ENCODE measurements at places on chromosomes 16 and 17.

GRCh38 chr16:84156342-84156784 lies 11.3 kb downstream of the DNAAF1 start:
- peak; percentile 34 for DNase-seq

- DNase-seq, result no peak
These were observed 940.4 kb downstream of the KCNJ2 start for GRCh38 chr17:71109697-71110096.

- DNase-seq, result no peak
These were observed 10.8 kb upstream of the RIPOR1 start for GRCh38 chr16:67517661-67518423.

GRCh38 chr16:24611310-24611709 lies 71.9 kb downstream of the RBBP6 start:
- DNase-seq, result no peak

DNA sequence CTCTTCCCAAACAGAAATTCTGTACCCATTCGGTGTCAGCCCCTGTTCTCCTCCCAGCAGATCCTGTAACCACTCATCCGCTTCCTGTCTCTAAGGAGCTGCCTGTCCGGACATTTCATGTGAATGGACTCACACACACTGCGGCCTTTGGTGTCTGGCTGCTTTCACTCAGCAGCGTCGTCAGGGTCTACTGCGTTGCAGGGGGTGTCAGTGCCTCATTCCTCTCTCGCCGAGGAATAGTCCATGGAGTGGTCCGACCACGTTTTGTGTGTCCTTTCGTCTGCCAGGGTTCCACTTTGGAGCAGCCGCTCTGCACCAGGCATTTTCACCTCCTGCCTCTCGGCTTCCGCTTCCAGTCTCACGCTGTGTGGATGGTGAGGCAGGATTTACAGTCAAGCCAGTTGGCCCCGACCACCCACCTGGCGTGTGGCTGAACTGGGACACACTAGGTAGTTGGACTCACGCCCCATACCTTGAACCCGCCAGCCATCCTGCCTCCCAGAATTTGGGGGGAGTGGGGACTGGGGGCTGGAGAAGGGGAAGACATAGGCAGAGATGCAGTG lies 188.2 kb upstream of the CIBAR2 start:
- DNase-seq, result no peak

DNA sequence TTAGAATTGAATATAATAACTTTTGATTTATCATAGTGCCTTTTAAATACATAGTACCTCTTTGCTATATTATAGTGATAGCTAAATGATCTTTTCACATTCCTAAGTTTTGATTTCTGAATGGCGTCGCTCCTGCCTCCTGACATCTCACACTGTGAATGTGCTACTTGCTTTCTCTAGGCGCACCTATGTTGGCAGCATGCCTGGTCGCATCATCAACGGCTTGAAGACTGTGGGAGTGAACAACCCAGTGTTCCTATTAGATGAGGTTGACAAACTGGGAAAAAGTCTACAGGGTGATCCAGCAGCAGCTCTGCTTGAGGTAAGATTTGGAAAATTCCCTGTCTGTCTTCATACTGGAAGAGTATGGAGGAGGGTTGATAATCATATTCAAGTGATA lies 29.8 kb upstream of the ABCC11 start:
- DNase-seq, result no peak

DNA sequence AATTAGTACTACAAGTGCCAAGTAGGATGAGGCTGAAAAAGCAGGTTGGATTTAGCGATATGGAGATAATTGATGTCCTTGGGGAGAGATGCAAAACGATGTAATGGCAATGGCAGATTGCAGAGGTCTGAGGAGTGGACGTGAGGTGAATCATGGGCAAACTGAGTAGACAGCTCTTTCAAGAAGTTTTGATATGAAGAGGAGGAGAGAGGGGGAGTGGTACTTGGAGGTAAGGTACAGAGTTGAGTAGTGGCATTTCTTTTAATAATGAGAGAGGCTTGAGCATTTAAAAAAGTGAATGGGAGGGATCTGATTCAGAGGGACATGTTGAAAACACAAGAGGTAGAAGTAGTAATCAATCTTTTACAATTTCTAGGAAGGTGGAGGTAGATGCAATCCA lies 17.7 kb upstream of the VPS4A start:
- no peak for DNase-seq

DNA sequence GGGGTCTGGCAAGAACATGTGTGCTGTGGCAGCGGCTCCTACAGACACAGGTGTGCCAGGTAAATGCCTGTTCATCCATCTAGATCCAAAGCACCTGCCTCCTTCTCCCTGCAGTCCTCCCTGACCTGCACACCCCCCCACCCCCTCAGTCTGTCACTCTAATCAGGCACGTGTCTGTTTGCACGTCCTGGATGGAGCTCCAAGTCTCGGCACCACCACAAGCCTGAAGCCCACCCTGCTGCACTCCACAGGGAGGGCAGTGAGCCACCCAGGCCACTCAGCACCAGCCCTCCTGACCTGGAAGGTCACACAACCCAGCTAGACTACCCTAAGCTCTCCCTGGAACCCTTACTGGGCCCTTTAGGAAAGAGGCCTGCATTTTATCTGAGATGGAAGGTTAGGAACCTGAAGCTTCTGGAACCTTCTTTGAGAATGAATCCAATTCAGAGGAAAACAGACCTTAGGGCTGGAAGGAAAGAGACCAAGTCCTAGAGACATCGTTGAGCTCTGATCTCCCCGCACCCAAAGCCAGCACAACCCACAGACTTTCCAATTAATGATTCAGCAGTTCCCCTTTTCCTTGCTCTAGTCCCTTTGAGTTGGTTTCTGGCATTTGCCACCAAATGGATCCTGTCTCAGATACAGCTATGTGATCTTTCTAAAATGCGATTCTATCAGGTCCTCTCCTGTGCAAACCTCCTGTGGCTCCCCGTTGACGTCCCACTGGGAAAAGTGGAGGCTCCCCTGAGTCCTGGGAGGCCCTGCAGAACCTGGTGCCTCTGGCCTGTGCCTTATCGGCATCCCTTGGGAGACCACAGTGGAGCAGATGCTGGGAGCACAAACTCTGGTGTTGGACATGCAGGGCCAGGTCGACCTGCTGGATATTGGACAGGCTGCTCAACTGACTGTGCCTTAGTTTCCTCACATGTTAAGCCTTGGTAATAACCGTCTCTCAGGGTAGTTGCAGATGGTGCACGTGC lies 67.9 kb downstream of the PRMT7 start:
- DNase-seq, result peak; percentile 53

DNA sequence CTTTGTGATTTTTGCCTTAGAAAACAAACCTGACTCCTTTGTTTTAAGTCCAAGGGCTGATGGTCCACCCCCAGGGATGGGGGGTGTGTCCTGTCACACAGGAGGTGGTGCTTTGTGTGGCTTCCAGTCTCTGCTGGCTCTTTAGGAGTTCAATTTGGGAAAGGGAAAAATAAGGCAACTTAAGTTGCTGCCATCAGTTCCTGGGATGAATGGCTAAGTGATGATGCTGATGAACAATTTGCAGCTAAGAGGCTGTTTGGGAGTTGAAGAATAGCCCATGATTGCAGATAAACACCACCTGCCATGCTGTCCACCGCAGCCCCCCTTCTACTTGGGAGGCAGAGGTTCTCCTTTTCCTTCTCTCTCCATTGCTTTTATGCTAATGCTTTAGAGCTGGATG lies 40.2 kb downstream of the ARL4D start:
- DNase-seq, result no peak

- DNase-seq, result peak; percentile 9
These were observed 6.5 kb upstream of the ATXN7L3 start for GRCh38 chr17:44205962-44206824.

- no peak for DNase-seq
These were observed 9.6 kb downstream of the ITGAD start for GRCh38 chr16:31402687-31403086.

DNA sequence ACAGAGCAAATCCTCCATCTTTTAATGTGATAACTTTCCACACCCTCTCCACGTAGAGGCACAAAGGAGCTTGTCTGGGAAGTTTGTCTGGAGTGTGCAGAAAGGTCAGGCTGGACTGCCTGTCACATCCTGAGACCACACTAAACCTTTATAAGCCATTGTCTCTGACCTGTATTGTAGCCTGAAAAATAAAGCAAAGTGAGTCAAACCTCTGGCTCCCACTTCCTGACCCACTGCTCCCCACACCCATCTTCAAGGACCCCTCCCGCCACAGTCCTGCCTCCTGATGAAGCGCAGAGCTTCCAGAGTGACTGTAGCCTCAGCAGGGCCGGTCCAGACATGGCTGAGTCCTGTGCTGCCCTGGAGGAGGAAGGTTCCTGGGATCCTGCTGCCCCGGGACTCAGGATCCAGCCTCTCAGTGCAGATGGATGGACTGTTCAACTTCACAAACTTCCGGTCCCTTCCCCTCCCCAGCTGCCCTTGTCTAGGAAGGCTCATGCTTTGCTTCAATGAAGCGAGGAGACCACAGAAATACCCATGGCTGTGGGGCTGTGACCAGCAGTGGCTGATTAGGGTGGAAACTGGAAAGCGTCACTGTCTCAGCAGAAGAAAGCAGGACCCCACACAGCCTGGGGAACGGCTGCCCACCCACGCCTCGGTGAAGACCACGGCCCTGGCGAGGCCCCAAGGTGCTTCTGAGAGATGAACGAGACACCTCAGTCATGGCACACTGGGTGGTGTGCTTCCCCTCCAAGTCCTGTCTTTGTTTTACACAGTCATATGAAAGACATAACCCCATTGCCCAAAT lies 30.9 kb upstream of the CLEC18B start:
- DNase-seq, result no peak

DNA sequence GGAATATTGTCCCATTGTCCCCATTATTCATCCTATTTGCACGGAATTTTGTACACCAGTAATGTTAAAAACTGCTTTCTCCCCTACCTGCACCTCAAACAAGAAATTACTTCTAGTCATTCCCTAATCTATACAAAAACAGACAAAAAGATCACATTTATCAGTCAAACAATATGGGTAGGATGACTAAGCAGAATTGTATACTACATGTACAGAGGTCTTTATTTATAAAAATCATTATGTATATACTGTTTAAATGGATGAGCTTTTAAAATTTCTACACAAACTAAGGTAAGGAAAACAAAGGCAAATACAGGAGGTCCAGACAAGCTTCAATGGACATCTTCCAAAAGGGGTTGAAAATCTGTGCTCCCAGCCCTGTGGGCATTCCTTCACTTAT lies 137.7 kb downstream of the CEP112 start:
- DNase-seq, result no peak

DNA sequence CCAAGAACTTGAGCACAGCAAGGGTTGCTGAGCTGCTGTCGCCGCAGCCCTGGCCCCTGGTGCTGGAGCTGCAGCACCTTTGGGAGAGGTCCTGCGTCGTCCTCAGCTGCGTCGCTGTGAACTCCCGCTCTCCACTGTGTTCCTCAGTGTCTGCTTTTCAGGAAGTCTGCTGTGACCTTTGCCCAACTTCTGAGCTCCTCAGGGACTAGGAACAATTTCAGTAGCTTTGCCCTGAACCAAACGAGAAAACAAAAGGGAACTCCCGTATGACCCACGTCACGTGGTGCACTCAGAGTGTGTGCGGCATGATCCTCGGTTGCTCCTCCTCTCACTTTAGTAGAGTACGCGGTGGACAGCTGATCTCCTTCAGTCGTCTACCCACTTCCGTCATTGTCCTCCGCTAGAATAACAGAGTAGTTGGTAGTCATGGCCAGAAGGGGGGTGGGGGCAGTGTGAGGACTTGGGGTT lies 44.2 kb downstream of the WDR45B start:
- DNase-seq, result peak; percentile 99

DNA sequence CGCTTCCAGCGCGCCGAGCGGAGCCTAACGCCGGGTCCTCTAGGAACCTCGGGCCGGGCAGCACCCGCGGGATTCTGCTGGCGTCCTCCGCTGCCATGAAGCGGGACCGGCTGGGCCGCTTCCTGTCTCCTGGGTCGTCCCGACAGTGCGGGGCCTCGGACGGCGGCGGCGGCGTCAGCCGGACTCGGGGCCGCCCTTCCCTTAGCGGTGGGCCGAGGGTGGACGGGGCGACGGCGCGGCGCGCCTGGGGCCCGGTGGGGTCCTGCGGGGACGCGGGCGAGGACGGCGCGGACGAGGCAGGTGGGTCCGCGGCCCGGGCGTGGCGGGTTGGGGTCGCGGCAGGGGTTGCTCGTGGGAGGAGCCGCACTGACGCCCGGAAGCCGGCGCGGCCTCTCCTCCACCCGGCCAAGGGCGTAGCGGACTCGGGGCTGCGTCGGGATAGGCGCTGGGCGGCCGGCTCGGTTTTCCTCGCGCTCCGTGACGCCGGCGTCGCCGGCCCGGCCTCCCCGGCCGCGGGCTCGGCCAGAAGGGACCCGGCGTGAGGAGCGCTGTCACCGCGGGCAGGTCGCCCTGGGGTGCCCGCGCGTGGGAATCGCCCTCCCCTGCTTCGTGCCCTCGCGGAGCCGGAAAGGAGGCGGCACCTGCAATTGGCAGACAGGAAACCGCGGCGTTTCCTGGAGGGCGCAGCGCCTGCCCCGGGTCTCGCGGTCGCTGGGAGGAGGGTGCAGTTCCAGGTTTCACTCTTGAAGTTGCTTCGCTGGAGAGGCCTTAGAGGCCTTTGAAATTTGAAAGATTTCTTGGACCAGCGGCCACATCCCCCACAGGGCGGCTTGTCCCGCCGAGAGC lies 432 bp downstream of the ZNF276 start:
- peak; percentile 74 for DNase-seq

DNA sequence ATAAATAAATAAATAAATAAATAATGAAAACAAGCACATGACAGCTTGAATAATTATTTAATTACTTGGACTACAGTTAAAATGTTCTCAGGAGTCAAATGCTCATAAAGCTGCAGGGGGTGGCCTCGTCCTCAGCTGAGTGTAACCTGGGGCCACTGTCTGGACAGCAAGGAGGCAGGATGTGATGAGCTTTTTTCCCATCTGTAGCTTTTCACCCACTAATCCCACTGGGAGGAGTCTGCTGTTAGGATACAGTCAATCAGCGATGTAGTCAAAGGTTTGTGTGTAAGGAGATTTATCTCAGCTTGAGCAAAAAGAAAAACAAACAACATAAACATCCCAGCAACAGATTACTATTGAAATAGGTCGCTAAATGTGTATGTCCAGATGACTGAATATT lies 22.5 kb downstream of the ZCCHC14 start:
- no peak for DNase-seq

DNA sequence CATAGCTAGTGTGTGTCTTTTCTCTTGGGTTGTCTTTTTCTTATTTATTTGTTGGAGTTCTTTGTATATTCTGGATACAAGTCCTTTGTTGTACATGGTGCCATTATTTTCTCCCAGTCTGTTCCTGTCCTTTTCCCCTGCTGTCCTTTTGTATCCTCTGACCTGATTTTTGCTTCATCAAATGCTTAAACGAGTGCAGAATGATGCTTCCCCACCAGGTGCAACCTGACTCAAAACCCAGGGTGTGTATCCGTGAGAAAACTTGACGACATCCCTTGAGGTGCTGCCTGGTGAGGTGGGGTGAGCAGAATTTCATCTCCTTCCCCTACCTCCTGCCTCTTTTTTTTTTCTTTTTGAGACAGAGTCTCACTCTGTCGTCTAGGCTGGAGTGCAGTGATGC lies 88.6 kb downstream of the NTN1 start:
- DNase-seq, result no peak

DNA sequence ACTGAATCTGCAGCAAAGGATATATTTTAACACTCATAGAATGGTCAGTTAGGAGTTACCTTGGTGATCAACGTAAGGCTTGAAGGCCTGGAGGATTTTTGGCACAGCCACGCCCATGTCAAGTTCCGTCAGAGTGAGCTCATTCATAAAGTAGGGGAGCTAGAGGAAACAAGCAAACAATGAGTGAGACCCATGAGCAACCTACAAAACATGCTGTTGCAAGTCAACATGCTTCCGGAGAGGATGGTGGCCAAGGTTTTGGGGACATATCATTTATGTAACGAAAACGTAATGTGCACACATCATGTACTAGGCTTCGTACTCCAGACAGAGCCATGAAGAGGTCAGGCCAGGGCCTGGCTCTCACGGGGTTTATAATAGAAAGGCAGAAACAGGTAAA lies 41.1 kb upstream of the ERN1 start:
- DNase-seq, result no peak
